Stimulated activated CD4-positive, alpha-beta T cell treated with anti-CD3 and anti-CD28 coated beads, TNF-alpha, amount 100 ng/mL, for 1 hour (primary cell): ENCODE measurements at places on chromosomes 1 and 21.

DNA sequence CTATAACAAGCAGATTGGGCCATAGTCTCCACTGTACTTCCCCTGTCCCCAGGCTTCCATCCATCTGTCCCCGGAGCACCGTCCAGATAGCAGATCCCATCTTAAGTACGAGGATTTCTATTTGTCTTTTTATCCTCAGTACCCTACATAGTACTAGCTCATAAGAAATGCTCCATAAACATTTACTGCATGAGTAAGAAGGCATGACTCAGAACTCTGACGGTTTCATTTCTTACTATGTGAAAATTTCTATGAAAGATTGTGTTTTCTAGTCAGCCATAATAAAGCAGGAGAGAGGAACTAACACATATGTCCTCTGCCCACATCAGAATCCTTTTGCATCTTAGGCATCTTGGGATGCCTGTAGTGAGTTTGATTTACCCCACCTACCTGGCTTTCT is 49.5 kb downstream of the CHD1L start:
- DNase-seq: no peak

GRCh38 chr1:3066250-3066711 is 2.7 kb upstream of the PRDM16 start:
- DNase-seq: no peak

GRCh38 chr1:172040466-172040865 is 199.2 kb downstream of the DNM3 start:
- DNase-seq: no peak

DNA sequence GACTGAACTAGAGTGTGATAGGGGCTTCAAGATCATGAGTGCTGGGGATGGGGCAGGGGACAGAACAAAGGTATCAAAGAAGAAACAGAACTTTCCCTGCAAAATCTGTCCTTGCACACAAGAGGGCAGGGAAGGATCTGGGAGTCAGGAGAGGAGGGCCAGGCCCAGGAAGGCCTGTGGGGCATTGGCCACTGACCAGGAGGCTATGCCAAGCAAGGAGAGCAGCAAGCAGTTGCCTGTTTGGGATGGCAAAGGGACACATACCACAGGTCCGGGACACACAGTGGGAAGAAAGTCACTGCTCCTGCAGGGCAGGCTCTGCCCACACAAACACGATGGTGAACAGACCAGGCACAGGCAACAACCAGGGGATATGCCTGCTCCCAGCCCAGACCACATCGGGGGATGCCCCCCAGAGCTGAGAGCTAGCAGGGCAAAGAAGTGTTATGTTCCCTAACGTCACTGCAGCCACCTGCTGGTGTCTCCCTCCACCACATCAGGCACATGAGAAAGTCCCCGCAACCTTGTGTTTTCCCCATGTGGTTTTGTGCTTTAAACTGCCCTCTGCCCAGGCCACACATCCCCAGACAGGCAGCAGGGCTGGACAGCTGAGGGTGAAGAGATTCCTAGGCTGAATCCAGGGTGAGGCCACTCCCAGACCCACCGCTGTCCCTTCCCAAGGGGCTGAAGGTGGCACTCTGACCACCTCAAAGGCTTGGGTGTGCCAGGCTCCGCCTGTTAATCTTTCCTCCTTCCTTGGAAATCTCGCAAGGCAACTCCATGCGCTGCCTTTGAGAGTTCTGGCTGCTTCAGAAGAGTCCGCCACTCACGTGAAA is 53.6 kb downstream of the KIF21B start:
- no peak for DNase-seq

DNA sequence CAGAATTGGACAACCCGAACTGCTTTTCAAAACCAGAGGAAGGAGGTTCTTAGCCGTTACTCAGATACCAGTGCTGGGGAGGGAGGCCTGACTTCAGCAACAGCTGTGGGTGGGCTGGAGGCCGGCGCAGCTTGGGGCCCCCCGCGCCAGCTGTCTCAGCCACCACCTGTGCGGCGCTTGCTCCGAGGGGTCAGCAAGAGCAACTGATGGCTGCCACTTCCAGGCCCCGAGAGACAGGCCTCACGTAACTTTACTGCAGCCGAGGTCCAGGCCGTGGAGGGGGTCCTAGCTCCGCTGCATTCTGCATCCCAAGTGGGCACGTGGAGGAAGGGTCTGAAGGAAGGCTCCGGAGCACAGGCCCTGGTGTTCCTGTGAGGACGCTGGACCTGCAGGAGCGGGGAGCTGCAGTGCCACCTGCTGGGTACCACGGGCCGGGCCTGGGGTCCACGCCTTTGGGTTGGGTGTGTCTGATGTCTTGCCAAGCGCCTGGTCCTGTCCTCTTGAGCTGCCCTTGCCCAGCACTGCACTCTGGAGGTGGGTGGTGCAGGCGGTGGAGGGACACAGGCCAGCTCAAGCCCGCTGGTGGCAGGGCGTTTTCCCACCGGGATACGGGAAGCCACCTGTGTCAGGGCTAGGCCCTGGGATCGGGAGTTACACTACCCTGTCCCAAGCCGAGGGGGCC is 9.8 kb downstream of the THAP3 start:
- DNase-seq: no peak
